T-helper 17 cell (primary cell): ENCODE measurements at places on chromosomes 4 and X.
A peak's percentile ranks its signal among the peaks of the same experiment; 100 is the strongest.

DNA sequence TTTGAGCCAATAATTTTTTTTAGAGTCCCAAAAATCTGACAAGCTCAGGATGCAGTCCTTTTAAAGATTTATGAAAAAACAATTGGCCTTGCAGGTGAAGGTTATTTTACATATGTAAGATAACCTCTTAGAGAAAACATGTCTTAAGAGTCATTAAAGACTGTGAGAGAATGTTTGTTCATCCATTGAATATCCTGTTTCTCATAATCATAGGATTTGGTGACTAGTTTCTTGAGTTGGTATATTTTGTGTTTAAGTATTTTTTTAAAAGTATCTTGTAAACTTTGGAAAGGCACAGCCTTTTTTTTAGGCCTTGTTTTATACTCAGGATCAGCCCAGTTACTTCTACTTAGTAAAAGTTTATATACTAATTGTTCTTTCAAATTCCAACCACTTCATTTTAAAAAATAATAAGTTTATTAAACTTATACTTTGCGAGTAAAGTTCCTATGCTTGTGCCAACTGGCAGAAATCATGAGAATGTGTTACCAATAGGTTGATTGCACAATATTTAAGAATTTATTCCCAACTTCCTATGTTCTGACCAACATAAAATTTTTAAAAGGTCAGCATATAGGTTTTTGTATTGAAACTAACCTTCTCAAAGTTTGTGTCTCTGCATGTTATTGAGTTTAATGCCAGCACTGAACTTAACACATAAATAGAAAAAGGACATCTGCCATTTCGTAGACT lies 40.0 kb upstream of the ARSJ start:
- no peaks in the 10 kb centered on the region for H3K36me3 ChIP-seq
- H3K27ac ChIP-seq = no peak overlapping the region
- no peaks in the 10 kb centered on the region for H3K4me1 ChIP-seq
- no peak overlapping the region for H3K4me3 ChIP-seq

- H3K36me3 ChIP-seq = no peaks in the 10 kb centered on the region
- H3K4me3 ChIP-seq = peak overlapping the region; percentile 75
- peaks cover 3% of the 10 kb centered on the region for H3K4me1 ChIP-seq
- H3K27me3 ChIP-seq = no peaks in the 10 kb centered on the region
- no peak for DNase-seq
Measured at GRCh38 chrX:39936886-39937770, 160.6 kb downstream of the BCOR start.

DNA sequence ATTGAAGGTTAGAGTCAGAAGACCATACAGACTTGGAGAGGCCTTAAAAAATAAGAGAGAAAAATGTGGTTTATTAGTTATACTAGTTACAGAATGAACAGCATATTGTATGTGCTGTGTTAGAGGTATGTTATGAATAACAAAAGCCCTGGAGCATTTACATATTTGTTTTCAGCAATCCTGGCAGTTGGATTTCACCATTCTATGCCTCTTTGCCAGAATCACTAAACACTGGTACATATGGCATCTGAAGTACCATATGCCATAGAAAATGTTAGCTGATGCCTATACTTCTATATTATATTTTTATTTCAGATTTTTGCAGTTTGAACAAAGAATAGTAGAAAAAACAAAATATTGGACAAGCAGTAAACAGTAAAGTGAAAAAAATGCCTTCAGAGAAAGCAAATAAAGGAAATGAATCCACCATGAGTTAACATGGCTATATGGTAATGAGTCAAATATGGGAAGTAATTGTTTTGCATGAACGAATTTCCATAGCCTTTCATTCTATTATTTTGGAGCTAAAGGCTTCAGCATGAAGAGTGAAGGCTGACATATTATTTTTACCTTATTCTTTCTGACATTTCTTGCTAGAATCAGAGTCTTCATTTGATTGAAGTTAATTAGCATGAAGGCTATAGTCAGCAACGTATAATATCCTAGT lies 41.9 kb upstream of the PRDM8 start:
- peaks cover 10% of the 10 kb centered on the region for H3K4me1 ChIP-seq
- H3K27ac ChIP-seq = peak overlapping the region; percentile 81
- peaks cover 5% of the 10 kb centered on the region for H3K36me3 ChIP-seq
- DNase-seq = no peak

GRCh38 chrX:69182818-69183380 lies 17.6 kb upstream of the PJA1 start:
- no peak overlapping the region for H3K27ac ChIP-seq
- H3K4me3 ChIP-seq = no peak overlapping the region
- DNase-seq = no peak
- H3K36me3 ChIP-seq = peaks cover 8% of the 10 kb centered on the region
- peaks cover 3% of the 10 kb centered on the region for H3K4me1 ChIP-seq
